ENCODE measurements at places on chromosomes 4 and X.

- DNase-seq: no peak
Observed at GRCh38 chrX:32929040-32929439, 282.3 kb downstream of the DMD start.

GRCh38 chr4:15586066-15586465, 69.1 kb downstream of the FBXL5 start:
- no peak for DNase-seq

GRCh38 chr4:96025011-96025410, 185.1 kb downstream of the PDHA2 start:
- no peak for DNase-seq

DNA sequence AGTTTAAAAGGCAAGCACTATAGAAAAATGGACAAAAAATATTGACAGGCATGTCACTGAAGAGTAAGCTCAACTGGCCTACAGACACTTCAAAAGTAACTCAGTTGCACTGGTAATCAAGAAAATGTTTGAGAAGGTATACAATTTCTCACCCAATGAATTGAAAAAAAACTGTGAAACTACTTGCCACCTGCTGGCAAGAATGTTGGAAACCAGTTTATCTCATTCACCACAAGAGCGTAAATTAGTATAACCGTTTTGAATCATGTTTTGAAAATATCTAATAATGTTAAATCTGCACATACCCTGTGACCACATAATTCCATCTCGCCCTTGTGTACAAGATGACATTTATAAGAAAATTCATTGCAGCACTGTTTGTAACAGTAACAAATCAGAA, 31.7 kb downstream of the TXK start:
- DNase-seq: no peak

GRCh38 chrX:46683048-46683447, 75.9 kb downstream of the SLC9A7 start:
- DNase-seq: no peak

DNA sequence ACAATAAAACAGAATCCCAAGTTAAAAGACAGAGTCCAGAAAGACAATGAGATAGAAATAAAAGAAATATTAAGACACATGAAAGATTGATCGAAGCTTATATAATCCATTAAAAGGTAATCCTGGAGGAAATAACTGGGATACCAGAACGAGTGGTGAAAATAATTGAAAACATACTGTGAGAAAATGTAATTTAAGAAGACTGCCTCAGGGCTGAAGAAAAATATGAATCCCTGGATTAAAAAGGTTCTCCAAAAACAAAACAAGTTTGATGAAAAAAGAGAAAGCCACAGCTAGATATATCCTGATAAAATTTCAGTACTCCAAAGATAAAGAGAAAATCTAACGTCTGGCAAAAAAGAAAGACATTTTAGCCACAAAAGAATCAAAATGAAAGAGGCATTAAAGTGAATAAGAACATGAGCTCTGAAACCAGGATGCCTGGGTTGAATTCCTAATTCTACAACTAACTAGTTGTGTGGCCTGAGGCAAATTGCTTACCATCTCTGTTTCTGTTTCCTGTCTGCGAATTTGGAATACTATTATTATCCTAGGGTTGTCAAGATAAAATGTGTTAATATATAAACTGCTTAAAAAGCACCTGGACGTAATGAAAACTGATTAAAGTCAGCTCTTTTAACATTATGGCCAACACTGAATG, 5.5 kb downstream of the DDX60L start:
- no peak for DNase-seq

DNA sequence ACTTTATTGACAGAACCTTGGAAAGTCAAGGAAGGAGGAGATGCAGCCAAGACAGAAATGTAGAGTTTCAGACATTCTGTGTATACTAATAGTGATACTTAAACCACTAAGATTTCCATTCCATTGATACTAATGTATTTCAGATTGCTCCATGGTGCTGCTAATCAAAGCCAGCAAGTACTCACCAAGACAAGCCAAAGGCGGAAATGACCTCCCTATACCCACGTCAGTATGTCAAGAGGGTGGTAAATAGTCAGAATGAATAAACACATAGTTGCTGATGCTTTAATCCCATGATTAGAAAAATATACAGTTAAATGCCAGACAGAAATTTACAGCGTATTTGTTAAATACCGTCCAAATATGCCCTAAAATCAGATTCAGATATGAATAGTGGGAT, 417.8 kb upstream of the INTU start:
- DNase-seq: no peak

DNA sequence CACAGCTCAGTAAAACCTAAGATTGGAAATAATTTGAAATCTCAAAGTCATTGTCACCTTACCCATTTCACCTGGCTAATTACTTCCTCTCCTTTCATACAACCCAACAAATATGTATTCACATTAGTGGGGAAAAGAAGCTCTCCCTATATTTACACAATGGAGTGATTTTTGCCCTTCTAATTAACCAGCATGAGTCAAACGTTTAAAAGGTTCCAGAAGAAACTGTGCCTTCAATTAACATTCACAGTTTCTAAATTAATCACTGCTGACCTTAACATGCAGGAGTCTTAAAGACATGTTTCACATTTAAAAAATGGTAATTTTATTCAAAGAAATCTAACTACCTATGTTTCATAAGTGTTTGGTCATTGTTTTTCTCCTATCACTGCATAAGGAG, 254.6 kb downstream of the CBLL2 start:
- DNase-seq: no peak

GRCh38 chr4:186852073-186852420, 128.4 kb upstream of the FAT1 start:
- DNase-seq: no peak

DNA sequence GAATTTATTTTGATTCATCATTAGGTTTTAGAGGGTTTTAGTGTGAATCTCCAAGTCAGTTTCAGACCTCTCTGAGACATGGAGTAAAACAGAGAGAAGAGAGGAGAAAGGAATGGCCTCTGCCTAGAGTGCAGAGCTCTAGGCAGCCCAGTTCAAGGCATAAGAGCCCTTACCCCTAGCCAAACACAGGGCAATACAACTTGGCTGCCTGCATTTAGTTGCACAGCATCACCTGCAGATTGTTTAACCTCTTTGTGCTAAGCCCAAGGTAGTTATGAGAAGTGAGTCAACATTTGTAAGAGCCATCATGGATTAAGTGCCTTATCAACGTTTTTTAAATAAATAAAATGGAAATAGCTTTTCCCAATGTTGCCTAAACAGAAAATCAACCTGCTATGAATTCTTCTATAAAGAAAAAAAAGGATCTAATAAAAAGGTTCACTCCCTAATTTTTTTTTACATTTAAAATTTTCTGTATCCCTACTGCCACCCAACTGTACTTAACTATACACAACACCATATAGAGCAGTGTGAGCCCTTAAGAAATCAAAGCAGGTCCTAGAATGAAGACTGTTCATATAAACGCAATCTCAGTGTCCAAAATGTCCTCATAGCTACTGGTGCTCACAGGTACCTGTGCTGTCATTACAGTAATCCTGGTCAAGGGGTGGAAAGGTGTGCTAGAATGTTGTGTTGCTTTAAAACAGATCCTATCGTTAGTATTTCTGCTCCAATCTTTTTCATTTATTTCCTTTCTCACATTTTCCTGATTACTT, 36.0 kb downstream of the PF4 start:
- DNase-seq: no peak

GRCh38 chr4:62618042-62618441, 1417.9 kb downstream of the ADGRL3 start:
- DNase-seq: no peak

DNA sequence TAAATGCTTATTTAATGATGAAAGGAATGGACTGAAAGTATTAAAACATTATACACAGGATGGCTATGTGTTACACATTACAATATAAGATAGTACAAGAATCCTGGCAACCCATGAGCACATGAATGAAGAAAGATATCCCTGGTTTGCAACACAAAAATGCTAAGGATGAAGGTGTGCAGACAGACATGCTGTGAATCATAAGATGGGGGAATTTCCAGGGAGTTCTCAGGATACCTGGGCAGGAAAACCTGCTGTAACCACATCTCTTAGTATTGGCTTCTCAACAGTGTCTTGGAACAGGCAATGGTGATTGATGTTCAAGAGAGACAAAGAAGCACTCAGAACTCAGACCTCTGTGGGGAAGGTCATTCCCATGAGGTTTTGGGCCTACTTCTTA, 23.9 kb upstream of the ANOS1 start:
- DNase-seq: no peak

All from activated T-helper 2 cell treated with anti-CD3 and anti-CD28 coated beads, Interferon-gamma antibody, Interleukin-2, Interleukin-4, amounts not matched to agents 10 μg/mL and 5 μg/mL and 100 μg/mL, durations not matched to agents 14 hours and 24 hours and 36 hours (primary cell).